Stimulated activated CD4-positive, alpha-beta T cell treated with anti-CD3 and anti-CD28 coated beads, Interleukin-15, amount 100 ng/mL, for 48 hours (primary cell): ENCODE measurements at places on chromosomes 7 and 10.

- no peak for DNase-seq
Observed at GRCh38 chr7:81583882-81584533, 185.8 kb downstream of the HGF start.

- no peak for DNase-seq
Observed at GRCh38 chr7:106231856-106232490, 52.8 kb downstream of the NAMPT start.

DNA sequence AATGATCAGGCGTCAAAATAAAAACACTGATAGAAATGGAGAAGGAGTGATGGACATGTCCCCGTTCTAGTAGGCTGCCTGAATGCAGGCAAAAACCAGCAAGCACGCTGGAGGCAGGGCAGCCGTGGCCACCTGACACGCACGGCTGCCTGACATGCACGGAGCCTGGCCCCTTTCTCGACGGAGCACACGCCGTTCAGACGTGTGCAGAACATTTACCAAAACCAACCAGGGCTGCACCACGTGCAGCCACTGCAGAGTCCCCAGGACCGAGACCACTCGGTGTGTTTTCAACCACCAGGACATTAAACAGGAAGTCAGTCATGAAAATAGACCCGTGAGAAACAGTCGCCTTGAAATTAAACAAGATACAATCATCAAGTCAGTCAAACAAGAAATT, 61.9 kb upstream of the NKX6-2 start:
- no peak for DNase-seq

- no peak for DNase-seq
Observed at GRCh38 chr10:121851786-121852185, 76.0 kb downstream of the ATE1 start.

GRCh38 chr10:71748671-71749191, 24.6 kb downstream of the VSIR start:
- DNase-seq: peak; percentile 67

GRCh38 chr10:42988517-42989395, 88.1 kb upstream of the RET start:
- peak; percentile 11 for DNase-seq

- DNase-seq: no peak
Observed at GRCh38 chr7:7581531-7582179, 15.0 kb downstream of the MIOS start.

- DNase-seq: no peak
Observed at GRCh38 chr7:134696261-134696660, 49.6 kb downstream of the BPGM start.

GRCh38 chr10:93807371-93807770, 49.6 kb downstream of the LGI1 start:
- DNase-seq: no peak

DNA sequence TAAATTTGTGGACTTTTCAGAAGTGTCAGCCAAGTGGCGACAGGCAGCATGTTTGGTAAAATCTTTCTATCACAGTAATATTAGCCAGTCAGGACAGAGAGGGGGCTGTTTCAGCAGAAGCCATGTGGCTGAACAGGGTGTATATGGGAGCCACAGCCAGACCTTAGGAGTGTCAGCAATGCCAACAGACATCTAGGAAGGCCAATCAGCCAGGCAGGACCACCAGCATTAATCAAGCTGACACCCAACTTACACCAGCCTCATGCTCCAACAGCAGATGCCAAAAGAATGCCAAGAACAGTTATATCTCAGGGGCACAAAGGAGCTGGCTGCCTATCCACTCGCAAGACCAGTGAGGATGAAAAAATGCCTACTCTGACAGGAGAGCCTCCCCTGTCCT, 54.8 kb downstream of the RAPGEF5 start:
- no peak for DNase-seq

GRCh38 chr7:16129431-16130110, 291.8 kb downstream of the CRPPA start:
- DNase-seq: no peak

DNA sequence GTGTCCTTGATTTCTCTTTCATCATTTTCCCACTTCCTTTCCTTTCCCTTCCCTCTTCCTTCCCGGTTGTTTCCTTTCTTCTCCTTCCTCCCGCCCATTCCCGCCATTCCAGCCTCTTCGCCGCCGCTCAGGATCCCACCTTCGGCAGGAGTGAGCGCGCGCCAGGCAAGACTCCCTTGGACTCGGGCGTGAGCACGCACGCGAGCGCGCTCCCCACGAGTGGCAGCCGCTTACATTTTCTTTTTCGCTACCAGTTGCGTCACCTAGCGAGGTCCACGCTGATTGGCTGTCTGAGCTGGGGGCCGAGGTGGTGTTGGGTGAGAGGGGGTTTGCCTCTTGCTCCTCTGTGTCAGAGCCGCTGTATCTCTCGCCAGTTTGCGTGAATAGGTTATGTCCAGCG, 11.8 kb downstream of the ZAN start:
- DNase-seq: no peak

- no peak for DNase-seq
Observed at GRCh38 chr10:10699427-10699826, 318.2 kb upstream of the CELF2 start.

DNA sequence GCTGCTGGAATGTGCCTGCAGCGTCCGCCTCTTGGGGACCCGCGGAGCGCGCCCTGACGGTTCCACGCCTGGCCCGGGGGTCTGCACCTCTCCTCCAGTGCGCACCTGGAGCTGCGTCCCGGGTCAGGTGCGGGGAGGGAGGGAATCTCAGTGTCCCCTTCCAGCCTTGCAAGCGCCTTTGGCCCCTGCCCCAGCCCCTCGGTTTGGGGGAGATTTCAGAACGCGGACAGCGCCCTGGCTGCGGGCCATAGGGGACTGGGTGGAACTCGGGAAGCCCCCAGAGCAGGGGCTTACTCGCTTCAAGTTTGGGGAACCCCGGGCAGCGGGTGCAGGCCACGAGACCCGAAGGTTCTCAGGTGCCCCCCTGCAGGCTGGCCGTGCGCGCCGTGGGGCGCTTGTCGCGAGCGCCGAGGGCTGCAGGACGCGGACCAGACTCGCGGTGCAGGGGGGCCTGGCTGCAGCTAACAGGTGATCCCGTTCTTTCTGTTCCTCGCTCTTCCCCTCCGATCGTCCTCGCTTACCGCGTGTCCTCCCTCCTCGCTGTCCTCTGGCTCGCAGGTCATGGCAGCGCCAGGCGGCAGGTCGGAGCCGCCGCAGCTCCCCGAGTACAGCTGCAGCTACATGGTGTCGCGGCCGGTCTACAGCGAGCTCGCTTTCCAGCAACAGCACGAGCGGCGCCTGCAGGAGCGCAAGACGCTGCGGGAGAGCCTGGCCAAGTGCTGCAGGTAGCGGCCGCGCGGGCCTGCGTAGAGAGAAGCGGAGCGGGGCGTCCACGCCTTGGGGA, 645 bp downstream of the SLC26A4 start:
- DNase-seq: peak; percentile 39

DNA sequence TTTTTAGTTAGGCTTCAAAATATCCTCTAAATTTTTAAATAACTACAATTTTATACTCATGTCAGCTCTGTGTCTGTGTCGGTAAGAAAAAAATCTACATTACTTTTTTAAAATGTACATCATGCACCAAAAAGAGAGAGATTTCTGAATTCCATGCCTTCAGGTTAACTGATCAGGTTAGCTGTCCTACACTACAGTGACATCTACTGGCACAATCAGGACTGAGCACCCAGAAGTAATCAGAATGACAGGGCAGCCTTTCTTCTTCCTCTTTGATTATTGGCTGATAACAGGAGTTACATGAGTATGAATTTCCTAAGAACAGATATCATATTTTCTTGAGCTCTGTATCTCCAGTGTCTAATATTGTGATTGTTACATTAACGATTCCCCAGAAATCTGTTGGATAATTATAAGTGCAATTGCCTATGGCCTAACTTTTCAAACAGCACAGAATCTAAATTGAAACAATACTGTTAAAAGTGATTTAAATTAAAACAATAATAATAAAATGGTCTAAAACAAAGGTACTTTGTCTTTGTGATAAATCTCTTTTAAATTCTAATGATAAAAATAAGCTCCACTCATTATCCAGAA, 41.8 kb upstream of the HYCC1 start:
- peak; percentile 13 for DNase-seq

DNA sequence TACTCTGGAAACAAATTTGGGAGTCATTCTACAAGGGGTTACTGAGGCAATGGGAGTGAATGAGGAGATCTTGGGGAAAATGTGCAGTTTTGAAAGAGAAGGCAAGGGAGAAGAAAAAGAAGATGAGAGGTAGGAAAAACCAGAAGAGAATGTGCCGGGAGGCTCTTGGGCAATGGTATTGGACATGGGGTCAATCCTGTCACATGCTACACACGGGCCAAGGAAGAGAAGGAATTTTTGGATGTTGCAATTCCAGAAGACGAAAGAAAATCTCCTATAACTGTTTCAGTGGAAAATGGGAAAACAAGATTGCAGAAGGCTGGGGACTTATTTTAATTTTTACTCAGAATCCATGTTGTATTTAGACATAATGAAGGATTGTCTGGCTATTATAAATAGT, 615.0 kb downstream of the PHTF2 start:
- no peak for DNase-seq

DNA sequence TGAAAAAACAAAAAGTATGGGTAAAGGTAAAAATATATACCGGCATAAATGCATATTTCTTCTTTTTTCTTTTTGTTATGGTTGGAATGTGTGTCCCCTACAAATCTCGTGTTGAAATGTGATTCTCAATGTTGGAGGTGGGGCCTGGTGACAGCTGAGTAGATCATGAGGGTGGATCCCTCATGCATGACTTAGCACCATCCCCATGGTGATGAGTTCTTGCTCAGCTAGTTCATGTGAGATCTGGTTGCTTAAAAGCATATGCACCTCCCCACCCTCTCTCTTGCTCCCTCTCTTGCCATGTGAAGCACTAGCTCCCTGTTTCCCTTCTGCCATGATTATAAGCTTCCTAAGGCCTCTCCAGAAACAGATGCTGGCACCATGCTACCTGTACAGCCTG, 93.3 kb downstream of the HYCC1 start:
- no peak for DNase-seq

GRCh38 chr10:100745882-100746783, 751 bp downstream of the PAX2 start:
- DNase-seq: no peak

- DNase-seq: no peak
Observed at GRCh38 chr7:30879139-30880124, 32.2 kb upstream of the AQP1 start.

GRCh38 chr7:26103596-26103995, 48.4 kb upstream of the NFE2L3 start:
- DNase-seq: no peak

DNA sequence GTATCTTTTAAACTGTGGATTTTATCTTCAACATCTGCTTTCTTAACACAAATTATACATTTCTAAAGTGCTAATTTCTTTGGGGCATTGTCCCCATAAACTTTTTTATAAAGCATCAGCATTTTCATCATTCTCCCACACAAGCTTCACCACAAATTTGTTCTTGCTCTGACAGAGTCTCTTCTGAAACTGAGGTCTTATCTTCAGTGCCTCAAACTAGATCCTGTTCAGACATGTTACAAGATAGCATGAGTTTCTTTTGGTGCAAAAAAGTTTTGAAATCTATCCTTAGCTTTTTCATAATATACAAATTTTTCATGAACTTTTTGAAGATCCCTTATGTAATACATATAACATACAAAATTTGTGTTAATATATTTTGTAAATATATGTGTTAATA, 346.6 kb downstream of the IPMK start:
- no peak for DNase-seq

- DNase-seq: no peak
Observed at GRCh38 chr10:99115703-99116102, 119.9 kb downstream of the HPSE2 start.

GRCh38 chr7:27359181-27360125, 116.9 kb downstream of the EVX1 start:
- no peak for DNase-seq

DNA sequence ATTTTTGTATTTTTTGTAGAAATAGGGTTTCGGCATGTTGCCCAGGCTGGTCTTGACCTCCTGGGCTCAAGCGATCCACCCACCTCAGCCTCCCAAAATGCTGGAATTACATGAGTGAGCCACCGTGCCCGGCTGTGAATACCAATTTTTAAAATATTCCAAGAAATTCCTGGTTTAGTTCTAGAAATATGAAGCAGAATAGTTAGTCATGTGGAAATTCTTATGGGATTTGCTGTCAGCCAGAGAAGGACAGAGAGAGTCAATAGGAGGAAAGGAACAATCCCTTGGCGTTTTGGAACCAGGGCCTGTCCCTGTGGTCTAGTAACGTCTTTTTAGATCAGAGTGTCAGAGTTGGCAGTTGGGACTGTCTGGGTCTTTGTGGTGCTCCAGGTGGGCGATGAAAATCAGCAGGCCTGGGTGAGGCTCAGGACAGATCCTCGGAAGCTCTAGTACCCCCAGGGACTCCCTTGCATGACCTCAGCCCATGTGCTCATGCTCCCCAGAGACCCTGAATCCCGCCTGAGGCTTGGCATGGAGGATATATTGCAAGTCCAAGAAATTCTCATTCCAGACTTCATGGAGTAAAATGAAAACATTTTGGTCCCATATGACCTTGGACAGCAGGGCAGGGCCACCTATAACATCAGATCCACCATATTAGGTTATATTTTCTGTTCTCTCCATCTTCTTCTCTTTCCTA, 7.8 kb downstream of the NODAL start:
- no peak for DNase-seq

DNA sequence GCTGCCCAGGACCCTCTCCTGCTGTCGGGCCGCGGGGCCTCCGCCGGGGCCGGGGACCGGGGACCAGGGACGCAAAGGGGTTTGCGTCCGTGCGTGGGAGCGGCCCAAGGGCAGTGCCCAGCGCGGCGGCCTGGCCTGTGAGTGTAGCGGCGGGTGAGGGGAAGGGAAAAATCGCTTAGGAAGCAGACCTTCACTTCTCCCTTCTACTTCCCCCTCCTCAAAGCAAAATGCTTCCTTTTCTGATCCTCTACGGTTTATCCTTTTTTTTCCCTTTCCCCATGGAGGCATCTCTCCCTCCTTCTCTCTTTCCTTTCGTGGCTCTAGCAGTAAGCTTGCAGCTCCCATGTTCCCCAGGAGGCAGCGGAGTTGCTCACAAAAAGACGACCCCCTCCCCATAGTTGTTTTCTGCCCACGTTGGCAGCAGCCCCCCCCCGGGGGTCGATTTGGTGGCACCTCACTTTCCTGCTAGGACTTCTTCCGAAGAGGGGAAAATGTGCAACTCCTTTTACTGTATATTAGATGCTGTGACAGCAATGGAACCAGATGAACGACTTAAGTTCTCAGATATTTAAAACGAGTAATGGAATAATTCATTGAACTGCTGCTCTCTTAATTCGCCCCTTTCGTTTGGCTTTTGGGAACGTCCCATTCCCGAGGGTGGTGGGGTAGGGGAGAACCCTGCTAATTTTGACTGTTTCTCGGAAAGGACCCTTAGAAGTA, 724 bp downstream of the CAPZA2 start:
- no peak for DNase-seq

DNA sequence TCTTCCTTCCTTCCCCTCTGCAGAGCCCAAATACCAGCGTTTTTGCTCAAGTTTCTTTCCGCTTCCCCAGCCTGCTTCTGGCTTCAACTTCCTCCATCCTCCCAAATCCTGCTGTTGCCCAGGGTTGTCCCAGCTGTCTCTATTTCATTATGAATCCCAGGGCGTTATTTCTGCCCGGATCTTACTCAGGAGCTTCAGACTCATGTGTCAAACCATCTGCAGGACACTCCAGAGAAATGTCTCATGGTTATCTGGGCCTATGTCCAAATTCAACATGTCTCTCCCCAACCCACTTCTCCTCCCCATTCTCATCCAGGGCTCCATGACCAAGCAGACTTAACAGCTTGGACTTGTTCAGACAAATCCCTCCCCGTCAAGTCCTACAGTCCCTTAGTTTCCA, 15.6 kb downstream of the ARHGAP22 start:
- DNase-seq: no peak

- no peak for DNase-seq
Observed at GRCh38 chr7:52831321-52831720, 204.1 kb upstream of the POM121L12 start.

- no peak for DNase-seq
Observed at GRCh38 chr7:100686201-100686821, 7.7 kb downstream of the GIGYF1 start.
